Caudate nucleus (tissue), 63 donors: ENCODE measurements at places on chromosomes 12 and 14.

DNA sequence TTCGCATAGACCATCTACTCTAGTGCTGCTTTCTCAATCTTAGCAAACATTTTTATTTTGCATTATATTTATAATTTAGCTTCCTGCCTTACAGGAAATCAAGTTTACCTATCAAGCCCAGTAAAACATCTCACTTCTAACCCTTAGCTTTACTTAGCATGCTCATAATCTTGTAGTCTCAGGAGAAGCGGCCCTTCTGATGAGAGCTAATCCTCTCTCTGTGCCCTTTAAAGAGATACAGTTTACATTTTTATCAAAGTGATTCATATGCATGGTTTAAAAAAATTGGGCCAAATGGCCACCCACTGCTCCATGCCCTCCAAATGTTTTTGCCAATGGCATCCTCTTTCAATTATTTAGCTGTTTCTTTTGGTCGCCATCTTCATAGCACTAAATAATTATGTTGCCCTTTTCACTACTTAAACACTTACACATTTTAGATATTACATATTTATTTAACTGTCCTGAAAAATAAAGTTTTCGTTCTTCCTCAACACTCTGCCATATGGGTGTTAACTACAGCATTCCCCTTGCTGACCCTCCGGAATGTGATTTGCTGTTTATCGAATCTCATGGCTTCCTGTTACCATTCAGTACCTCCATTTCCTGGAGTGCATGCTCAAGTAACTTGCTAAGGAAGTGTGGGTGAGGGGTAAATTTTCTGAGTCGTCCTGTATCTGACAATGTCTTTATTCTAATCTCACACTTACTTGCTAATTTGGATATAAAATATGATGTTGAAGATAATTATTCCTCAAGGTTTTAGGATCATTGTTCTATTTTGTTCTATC, 29.3 kb downstream of the YLPM1 start:
- DNase-seq, result no peak

DNA sequence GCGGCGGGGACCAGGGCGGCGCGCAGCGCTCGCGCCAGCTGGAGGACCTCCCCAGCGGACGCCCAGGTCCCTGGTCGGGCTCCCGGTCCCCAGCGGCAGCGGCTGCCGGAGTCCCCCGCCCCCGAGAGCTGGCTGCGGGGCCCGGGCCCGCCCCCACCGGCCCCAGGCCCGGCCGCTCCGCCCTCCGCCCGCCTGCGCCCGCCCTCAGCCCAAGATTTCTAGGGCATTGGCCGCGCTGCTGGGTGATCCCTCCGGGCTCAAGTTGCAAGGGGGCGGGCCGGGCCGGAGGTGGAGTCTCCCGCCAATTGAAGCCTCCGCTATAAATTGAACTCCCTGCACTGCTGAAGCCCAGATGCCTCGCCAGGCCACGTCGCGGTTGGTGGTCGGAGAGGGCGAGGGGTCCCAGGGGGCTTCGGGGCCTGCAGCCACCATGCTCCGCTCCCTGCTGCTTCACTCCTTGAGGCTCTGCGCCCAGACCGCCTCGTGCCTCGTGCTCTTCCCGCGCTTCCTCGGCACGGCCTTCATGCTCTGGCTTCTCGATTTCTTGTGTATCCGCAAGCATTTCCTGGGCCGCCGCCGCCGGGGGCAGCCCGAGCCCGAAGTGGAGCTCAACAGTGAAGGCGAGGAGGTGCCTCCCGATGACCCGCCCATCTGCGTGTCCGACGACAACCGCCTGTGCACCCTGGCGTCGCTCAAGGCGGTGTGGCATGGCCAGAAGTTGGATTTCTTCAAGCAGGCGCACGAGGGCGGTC, at the start of gene DIO3:
TSS of gene DIO3 (plus strand) at position 351 of the 752 bp plus-strand sequence.
- DNase-seq, result no peak

DNA sequence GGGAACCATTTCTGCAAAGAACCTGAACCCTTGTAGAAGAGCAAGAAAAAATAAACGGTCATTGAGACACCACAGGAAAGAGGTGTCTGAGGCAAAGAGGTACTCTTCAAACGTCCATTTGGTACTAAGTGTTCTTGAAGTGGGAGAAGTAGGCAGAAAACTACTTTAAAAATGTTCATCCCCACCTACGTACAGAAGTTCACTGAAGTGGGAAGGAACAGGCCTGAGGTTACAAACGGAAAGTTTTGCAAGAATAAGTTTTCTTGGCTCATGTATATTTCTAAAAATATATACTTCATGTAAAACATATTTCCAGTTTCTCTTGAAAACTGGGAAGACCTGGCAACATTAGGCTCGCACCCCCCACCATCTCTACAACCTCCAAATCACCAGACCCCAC, 61.2 kb downstream of the STXBP6 start:
- no peak for DNase-seq

DNA sequence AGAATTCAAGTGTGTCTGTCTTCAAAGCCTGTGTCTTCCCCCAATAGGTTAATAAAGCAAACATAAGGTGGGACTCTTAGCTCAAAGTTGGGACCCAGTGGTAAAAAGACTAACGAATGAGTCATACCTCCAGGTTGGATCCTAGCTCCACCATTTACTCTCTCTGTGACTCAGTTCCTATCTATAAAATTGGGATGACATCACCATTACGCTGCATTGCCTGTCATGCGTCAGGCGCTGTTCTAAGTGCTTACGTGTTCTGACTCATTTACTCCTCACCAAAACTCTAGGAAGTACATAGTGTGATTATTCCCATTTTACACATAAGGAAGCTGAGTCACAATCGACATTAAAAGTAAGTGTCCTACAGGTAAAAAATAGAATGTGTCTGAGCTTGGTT, 915.8 kb downstream of the VRK1 start:
- no peak for DNase-seq
